ENCODE measurements at places on chromosomes 12 and 14. TPM values are rescaled to one million over a fixed set of nuclear protein-coding genes. Genes with fewer than 3 reads are reported as not detected.

GLS2 gene
- 0.16 TPM for total RNA-seq

ABCC9 gene
- 27.5 TPM for total RNA-seq

DNA sequence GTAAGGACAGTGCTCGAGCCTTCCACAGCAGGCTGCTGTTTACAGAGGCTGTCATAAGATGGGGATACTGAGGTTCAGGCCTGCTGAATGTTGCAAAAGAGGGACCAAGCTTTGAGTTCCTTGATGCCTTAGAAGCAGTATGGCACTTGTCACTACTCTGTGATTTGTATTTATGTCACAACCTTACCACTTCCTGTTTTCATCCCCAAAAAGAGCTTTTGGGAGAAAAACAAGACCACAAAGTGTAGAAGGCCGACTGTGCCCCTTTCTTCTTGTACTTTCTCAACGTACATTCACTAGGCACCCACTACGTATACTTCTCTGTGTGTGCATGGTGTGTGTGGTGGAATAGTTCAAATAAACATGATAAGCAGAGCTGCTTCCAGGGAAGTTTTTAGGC lies 90.1 kb downstream of the DRAM1 start:
- H3K27ac ChIP-seq, result no peak overlapping the region
- H3K4me3 ChIP-seq, result no peak overlapping the region
- H3K36me3 ChIP-seq, result no peaks in the 10 kb centered on the region
- no peaks in the 10 kb centered on the region for H3K27me3 ChIP-seq
- DNase-seq, result no peak
- H3K4me1 ChIP-seq, result no peaks in the 10 kb centered on the region

GRCh38 chr12:47808574-47809365 lies 10.9 kb downstream of the HDAC7 start:
- peak overlapping the region; percentile 98 for H3K27ac ChIP-seq
- H3K4me3 ChIP-seq, result peak overlapping the region; percentile 50
- no peaks in the 10 kb centered on the region for H3K27me3 ChIP-seq
- H3K36me3 ChIP-seq, result no peaks in the 10 kb centered on the region
- peaks cover 41% of the 10 kb centered on the region for H3K4me1 ChIP-seq

- no peak for DNase-seq
- H3K27ac ChIP-seq, result no peak overlapping the region
- H3K4me3 ChIP-seq, result no peak overlapping the region
- H3K4me1 ChIP-seq, result no peaks in the 10 kb centered on the region
Observed at GRCh38 chr12:27534060-27534764, 10.2 kb downstream of the PPFIBP1 start.

All from breast epithelium (tissue), 4 donors.